ENCODE measurements at places on chromosomes 5 and 9.

DNA sequence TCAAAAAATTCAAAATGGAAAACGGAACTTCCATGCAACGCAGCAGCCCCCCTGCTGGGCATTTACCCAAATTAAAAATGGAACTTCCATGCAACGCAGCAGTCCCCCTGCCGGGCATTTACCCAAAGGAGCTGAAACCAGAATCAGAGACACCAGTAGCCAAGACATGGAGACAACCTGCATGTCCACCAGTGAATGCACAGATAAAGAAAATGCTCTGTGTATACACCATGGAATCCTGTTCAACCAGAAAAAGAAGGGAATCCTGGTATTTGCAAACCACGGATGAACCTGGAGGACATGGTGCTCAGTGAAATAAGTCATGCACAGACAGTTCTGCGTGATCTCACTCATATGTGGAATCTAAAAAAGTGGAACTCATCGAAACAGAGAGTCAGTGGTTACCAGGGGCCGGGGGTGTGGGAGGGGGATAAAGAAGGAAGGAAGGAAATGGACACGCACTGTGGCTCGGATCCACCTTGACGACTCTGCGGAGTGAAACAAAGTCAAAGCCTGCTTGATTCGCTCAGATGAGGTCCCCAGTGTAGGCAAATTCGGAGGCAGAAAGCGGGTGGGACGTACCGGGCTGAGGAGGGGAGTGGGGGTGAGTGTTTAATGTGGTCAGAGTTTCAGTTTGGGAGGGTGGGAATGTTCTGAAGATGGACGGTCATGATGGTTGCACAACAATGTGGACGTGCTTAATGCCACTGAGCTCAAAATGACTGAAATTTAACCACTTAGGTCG is 40.2 kb upstream of the EXOC3 start:
- DNase-seq: no peak

DNA sequence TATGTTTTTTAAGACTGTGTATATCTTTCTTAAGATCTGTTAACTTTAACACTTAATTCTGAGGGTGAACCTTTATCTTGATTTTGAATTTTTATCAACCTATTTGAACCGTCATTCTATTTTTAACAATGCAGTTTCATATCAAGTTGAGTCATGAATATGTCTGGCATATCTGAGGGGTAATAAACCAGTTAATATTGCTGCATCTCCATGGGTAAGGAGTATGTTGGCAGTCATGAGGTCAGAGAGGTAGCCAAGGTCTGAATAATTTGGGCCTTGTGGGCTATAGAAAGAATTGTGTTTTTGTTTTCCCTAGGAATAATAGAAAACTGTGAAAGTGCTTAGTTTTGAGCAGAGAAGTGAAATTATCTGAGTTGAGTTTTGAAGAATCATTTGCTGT is 419.0 kb downstream of the PLK2 start:
- DNase-seq: no peak

DNA sequence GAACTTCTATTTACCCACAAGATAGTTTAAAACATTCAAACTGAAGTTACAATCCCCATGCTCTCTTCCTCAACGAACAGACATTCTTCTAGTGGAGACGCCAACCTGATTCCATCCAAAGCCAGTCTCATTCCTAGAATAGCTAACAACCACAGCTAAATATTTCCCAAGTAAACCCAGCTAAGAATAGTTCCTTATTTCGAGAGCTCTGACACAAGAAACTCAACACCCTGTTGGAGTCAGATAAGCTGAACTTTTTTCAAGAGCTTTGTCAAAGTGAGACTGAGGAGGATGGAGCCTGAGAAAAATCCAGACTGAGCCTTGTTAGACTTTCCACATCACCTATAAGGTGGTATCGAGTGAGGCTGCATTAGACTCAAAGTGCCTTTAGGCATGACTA is 56.7 kb upstream of the RPS23 start:
- DNase-seq: no peak

GRCh38 chr5:181105391-181106025 is 25.5 kb downstream of the OR2V1 start:
- no peak for DNase-seq

GRCh38 chr9:2639786-2640185 is 18.2 kb downstream of the VLDLR start:
- no peak for DNase-seq

GRCh38 chr5:14032918-14033317 is 88.4 kb upstream of the DNAH5 start:
- DNase-seq: no peak

DNA sequence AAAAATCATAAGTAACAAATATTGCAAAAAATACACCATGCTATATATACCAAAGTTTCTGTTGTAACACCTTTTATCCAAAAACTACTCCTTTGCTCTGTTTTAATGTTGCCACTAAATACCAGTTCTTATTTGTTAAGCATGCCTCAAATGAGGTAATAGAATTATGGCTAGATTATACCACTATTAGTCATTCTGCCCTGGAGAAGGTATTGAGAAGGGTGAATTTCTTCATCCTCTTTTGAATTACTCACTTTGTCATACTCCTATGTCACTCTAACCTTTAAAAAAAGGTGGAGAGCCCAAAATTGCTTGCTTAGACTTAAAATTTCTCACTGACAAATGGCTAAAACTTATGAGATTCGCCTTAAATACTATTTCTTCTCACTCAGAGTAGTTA is 750.9 kb downstream of the MAT2B start:
- no peak for DNase-seq
